Ureter (tissue), 1 donor: ENCODE measurements at places on chromosomes 6 and 20. TPM values are rescaled to one million over a fixed set of nuclear protein-coding genes. Genes with fewer than 3 reads are reported as not detected.

GRCh38 chr20:57048027-57048869, 218.2 kb downstream of the BMP7 start:
- no peak for DNase-seq

DNA sequence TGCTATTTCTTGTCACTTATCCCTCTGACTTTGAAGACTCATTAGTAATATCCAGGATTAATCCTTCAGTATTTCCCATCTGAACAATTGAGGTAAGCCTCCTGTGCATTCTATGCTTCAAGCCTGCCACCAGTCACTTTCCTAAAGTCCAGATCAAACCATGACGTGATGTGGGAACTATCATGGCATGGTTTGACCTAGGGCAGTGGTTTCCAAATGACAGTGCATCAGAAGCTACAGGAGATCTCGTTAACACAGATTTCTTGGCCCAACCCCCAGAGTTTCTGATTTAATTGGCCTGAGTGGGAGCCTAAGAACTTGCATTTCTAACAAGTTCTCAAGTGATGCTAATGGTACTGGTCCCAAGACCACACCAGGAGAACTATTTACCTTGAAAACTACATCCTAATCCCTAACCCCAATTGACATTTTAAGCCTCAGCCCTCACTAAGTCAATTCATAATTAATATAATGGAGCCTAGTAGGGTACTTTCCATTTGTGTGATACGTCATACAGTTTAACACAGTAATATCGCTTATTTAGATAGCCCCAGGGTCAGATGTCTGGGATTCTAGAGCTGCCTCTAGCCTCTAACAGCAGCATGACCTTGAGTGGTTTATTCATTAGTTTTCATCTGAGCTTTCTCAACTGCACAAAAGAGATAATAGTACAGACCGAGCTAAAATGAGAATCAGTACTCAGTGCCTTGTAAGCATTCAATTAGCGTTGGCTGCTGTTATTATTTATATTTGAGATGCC, 907.6 kb downstream of the TFAP2A start:
- no peak for DNase-seq

SEMG1 gene
- total RNA-seq: not detected

DNA sequence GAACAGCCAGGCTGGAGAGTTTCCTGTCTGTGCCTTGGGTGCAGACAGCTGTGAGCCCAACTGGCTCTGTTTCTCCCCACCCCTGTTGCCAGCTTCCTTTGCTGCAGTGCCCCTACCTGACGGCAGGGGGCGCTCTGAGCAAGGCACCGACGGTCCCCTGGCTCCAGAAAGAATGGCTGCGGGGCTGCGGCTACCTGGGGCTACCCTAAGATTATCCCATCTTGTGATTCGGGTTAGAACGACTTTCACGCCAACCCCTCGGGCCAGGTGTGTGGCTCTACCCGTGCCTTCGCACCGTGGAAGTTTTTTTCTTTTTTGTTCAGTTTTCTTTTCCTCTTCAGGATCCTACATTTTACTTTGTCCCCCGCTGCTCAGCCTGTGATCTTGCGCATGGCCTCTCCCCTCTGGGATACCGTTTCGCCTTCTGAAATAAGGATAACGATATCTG, 33.4 kb upstream of the AAR2 start:
- peak; percentile 65 for DNase-seq

DNA sequence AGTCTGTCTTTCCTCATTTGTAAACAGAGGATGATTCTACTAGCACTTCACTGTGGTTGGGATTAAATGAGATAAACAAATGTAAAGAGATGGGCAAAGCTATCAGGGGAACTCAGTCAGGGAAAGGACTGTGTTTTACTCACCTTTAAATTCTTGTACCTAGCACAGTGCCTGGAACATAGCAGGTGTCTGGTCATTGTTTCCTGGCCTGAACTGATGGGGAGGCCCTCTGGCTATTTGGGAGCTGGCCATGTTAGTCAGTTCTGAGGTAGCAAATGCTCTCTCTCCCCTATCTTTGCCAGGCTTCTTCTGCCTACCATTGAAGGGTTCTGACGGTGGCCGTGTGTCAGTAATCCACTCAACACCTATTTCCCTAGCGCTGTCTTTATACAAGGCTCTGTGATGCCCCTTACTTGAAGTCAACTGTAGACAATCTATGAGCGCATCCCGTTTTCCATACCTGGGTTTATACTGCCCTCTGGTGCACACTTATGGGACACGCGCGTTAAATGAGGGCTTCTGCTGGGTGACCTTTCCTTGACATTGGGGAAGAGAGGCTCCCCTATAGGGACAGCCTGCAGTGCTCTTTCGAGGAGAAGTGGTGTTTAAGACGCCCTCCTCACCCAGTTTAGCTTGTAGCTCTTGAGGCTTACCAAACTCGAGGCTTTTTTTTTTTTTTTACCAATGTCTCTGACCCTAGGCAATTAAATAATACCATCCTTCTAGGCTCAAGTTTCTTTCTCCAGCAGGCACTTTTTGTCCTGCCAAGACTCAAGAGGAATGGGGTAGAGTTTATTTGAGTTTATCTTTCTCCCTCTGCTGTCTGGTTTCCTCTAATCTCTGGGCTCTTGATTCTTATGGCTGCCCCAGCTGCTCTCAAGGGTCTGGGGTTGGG, 4.0 kb upstream of the SPATS1 start:
- peak; percentile 63 for DNase-seq
